Naive thymus-derived CD8-positive, alpha-beta T cell (primary cell): ENCODE measurements at places on chromosomes 6 and 20.

DNA sequence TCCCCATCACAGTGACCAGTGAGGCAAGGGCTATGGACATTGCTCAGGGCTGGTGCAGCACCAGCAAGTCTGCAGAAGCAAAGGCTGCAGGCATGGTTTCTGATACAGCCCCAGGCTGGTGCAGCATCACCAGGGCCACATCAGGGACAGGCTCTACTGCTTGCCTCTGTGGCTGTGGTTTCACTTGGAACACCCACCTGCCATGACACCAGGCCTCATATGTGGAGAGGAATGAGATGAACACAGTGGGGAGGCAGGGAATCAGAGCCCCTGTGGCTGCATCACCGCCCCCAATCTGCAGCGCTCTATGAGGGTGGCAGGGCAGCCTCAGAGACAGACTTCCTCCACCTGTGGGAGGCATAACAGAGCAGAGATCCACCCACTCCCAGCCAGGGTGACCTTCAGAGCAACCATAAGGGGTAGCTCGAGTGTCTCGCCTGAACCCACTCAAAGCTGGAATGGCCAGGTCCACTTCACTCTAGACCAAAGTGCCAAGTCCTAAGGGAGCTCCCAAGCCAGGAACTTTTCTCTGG, 7.9 kb downstream of the RING1 start:
- no peak for DNase-seq

- DNase-seq, result peak; percentile 20
Measured at GRCh38 chr20:43459022-43459942, 1.6 kb downstream of the SRSF6 start.

DNA sequence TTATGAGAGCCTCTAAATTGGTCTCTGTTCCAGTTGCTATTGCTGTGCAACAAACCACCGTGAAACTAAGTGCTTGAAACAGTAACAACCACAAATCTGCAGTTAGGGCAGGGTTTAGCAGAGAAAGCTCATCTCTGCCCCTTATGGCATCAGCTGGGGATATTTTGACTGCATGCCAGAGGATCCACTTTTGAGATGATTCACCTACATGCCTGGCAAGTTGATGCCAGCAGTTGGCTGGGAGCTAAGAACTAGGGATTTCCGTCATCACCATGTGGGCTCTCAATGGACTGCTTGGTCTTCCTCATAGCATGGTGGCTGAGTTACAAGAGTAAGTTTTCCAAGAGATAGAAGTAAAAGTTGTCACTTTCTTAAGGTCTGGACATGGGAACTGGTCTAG, 35.1 kb downstream of the PLCB4 start:
- DNase-seq, result no peak

DNA sequence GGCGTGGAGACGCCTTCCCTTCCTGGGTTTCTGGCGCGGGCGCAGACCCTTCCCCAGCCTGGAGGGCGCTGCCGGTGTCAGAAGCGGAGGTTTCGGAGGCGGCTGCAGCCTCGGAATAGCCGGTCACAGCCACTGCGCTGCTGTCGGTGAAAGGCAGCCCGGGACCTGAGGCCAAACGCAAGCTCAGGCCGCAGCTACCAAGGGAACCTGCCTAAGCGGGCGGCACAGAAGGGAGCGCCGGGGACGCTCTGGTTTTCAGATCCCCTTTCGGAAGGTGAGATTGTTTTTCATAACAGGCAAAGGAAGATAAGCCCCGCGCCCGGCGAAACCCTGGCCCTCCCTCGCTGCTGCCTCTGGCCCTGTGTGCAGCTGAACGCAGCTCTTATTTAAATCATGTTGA, 116.5 kb downstream of the FAM120B start:
- DNase-seq, result no peak

GRCh38 chr6:136859430-136859829, 37.0 kb downstream of the PEX7 start:
- DNase-seq, result no peak

DNA sequence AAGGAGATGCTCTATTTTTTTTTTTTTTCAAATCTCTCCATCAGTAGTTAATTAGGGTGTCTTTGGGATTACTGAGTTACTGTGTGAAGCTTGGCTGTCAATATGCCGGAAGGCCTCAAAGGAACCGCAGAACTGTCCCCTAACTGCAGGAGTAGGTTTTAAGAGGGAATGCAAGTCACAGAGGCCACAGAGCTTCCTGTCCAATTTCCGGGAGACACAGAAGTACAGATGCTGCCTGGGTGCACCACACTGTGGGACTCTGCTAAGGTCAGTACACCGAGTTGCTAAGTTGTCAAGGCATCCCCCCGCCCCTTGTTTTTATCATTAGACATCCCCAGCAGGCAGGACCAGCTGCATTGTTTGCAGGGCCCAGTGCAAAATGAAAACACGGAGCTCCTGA, 120.2 kb upstream of the RAB32 start:
- no peak for DNase-seq

GRCh38 chr6:139448998-139449610, 74.7 kb upstream of the CITED2 start:
- no peak for DNase-seq

- no peak for DNase-seq
Measured at GRCh38 chr6:27593861-27594260, 121.0 kb upstream of the ZNF184 start.
